Mucosa of gallbladder (tissue), 1 donor: ENCODE measurements at places on chromosomes 7 and 10. TPM values are rescaled to one million over a fixed set of nuclear protein-coding genes. Genes with fewer than 3 reads are reported as not detected.

DNA sequence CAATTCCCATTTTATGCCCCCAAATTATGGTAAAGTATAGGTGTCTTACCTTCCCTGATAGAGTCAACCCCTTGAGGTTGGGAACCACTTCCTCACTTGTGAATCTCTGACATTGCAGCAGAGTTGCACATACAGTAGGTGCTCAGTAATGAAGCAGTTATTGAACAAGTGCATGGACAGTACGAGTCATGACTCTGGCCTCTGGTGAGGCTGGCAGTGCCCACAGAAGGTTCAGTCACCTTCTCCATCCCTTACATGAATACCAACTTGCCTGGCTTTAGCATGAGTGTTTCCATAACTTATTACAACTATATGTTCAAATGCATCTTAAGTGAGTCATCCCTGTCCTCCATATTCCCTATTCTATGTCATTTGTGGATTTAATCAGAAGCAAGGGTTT is 340.0 kb downstream of the ELMO1 start:
- no peak for DNase-seq

DNA sequence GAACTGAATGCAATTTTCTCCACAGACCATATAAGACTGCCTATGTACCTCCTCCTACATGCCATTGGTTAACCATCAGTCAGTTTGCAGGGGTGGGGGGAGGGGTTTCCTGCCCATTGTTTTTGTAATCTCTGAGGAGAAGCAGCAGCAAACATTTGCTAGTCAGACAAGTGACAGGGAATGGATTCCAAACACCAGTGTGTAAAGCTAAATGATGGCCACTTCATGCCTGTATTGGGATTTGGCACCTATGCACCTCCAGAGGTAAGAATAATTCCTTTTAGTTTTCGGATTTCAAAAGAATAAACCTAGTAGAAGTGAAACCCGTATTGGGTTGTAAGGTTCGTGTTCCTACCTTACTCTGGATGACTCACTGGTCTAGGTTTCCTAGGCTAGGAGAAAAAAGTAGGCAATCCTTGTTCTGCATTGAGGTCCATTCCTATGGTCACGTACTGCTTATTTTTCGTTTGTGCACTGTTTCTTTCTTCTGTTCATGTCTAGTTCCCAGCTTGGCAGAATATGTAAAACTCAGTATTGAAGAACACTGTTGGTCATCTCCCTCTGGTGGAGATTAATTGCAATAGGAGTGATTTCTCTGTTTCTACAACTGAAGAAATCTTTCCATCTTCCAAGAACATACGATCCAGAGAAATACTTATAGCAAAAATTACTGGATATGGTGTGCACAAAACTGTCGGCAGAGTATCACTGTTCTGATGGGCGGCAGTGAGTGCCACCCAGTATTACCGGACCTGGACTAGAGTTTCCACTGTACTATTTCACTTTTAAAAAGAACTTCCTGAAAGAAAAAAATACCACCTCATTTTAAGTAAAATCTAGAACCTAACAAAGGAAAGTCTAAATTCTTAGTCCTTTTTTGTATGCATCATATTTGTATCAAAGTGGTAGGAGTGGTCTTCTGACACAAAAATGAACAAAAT is at the start of gene AKR1C3:
TSS of gene AKR1C3 (plus strand) at position 150 of the 941 bp plus-strand sequence. CDS start at position 181, 31 bp downstream.
- peak; percentile 44 for DNase-seq

KCNIP2 gene
- 2.5 TPM for total RNA-seq

GRCh38 chr7:157854066-157854891 is 517.5 kb downstream of the DNAJB6 start:
- peak; percentile 67 for DNase-seq

DNA sequence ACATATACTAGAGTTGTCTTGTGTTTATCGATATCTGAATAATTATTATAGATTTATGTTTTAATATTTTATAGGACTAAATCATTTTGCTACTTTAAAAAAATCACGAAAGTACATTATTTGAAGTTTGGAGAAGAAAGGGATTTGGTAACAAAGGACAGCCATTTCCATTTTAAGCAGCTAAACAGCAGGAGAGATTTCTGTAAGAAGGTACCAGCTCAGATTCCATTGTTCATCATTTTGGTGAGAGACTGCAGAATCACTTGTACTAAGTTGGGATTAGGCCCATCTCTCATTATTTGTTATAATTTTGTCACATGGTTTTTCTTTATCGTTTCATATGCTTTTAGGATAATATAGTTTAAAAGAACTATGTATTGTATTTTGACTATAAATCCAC is 46.7 kb downstream of the PALS2 start:
- DNase-seq, result no peak

SPOCK2 gene
- 250 TPM for total RNA-seq

NIPSNAP2 gene
- 45.3 TPM for total RNA-seq

GRCh38 chr10:122142641-122143237 is 128.4 kb upstream of the BTBD16 start:
- DNase-seq, result no peak

GRCh38 chr7:138882249-138882648 is 84.3 kb upstream of the ATP6V0A4 start:
- no peak for DNase-seq

IFIT1 gene
- 14.4 TPM for total RNA-seq

DNA sequence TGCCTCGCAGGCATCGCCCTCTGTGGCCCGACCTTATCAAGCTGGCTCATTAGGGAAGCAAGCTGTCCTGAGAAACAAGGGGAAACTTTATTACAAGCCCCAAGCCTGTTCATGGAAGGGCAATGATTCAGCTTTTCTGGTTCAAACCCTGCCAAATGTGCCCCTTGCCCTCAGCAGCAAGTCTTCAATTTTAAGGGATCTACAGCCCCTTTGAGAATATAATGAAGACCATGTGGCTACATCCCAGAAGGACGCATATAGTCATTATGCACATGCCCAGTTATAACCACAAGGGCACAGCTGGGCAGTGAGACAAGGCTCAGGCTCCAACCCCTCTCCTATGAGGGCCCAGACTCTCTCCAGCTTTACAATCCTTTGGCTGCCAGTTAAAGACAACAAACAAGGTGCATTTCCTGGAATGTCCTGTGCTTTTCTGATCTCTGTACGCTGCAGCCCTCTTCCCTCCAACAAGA is 56.7 kb downstream of the DDC start:
- no peak for DNase-seq

GRCh38 chr7:128010391-128011127 is 20.7 kb downstream of the LRRC4 start:
- no peak for DNase-seq

GRCh38 chr10:13161857-13162271 is 506 bp downstream of the MCM10 start:
- no peak for DNase-seq

ADAM22 gene
- total RNA-seq, result 1.8 TPM

- DNase-seq, result no peak
These were observed 34.1 kb downstream of the HIF1AN start for GRCh38 chr10:100569687-100570481.

GRCh38 chr7:131961054-131961680 is 404.7 kb upstream of the PODXL start:
- no peak for DNase-seq

KLHL7 gene
- 29.9 TPM for total RNA-seq

WNT8B gene
- not detected for total RNA-seq

OR2A1 gene
- not detected for total RNA-seq

NPSR1 gene
- not detected for total RNA-seq

GRCh38 chr10:75040576-75040975 is 70.9 kb upstream of the SAMD8 start:
- DNase-seq, result no peak

NXPH1 gene
- total RNA-seq, result 0.95 TPM

RARRES2 gene
- 143 TPM for total RNA-seq

DNA sequence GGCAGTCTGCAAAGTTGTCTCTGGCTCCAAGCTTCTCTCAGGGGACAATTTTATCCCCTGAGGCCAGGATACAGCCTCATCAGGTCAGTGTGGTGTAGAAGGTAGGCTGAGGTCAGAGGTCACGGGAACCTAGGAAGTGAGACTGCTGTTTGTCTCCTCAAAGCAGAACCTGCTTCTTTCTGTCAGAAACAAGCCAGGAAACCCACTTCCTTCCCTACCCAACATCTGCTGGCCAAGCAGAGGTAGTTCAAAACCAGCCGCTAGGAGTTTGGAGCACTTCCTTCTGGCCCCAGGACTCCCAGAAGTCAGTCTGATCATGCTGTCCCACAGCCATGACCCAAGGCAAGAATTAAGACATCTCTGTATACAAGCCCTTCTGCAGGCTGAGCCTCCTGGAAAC is 12.2 kb downstream of the CLRN3 start:
- peak; percentile 18 for DNase-seq

DNA sequence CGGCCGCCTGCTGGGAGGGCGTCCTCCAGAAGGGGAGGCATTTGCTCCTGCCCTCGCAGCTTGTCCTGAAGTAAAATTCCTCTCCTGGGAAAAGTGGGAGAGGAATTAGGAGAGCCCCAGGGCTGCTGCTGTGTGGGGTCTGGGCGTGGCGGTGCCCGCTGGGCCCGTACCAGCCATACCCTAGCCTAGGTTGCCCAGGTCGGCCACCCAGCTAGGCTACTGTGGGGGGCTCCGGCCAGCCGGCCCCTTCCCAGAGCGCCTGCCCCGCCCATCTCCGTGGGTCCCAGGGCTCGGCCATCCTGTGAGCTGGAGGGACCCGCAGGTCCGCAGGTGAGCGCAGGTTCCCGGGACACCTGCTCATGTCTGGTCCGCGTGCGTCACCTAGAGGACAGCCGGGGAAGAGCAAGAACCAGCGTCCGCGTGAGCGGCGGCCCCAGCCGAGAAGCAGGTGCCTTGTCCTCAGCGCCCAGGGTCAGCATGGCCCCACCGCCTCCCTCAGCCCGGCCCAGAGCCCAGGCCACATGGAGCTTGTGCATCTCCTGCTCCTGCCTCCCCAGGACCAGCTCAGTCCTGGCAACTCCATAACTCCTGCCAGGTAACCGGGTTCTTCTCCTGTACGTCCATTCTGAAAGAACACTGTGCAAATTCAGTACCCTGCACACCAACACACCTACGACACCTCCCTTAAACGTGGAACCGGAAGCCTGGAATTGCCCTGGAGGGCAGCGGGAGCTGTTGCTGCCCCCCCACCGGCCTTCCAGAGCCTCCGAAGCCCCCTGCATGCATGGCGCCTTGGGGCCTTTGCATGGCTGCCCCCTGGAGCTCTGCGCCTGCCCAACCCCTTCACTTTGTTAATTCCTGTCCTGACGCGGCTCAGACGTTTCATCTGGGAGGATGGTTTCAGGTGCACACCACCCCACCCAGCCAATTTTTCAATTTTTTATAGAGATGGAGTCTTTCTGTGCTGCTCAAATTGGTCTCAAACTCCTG is 22.8 kb upstream of the FOXL3 start:
- no peak for DNase-seq

CUZD1 gene
- 2.7 TPM for total RNA-seq

- DNase-seq, result no peak
These were observed 48.7 kb downstream of the VIPR2 start for GRCh38 chr7:159095979-159096411.

DNA sequence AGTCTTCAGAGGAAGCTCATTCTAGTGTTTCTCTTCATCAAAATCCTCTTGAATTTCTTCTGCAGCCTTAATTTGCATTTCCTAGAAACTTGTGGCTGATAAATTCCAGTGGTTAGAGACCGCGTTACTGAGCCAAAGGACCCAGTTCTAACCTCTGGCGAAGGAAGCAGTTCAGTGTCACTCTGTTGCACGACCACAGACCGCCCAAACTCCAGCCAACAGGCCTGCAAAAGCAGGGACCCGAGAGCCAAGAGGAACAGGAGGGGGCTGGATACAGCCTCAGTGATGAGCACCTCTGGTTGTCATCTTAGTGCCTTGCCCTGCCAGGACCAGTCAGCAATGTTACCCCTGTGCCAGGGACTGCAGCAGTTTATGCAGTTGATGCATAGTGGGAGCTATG is 70.0 kb downstream of the AFAP1L2 start:
- DNase-seq, result no peak

DNA sequence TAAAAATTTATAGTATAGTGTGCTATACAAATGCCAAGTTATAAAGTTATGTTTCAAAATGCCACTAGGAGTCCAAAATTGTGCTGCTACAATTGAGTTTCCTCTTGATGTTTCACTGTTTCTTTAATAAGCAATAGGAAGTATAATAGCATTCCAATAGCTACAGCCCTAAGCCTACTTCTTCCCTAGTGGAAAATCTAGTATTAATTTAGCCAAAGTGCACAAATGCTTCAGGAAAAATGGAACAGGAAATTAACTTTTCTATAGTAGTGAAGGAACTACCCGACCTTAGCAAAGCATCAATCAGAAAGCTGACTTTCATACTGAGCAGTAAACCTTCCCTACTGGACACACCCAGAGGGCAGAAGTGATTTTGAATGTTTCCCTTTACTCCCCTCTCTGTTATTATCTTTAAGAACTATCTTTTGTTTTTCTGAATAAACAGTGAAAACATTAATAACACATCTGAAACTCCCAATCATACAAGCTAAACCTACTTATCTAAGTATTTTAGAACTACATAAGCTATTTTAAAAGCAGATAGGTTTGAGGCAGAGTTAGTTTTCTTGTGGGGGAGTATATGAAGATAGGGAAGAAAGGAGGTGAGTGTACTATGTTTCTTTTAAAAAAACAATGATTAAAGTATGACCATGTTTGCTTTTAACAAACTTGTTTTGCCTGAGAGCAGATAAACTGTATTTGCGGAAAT is 13.7 kb downstream of the CPED1 start:
- no peak for DNase-seq

DNA sequence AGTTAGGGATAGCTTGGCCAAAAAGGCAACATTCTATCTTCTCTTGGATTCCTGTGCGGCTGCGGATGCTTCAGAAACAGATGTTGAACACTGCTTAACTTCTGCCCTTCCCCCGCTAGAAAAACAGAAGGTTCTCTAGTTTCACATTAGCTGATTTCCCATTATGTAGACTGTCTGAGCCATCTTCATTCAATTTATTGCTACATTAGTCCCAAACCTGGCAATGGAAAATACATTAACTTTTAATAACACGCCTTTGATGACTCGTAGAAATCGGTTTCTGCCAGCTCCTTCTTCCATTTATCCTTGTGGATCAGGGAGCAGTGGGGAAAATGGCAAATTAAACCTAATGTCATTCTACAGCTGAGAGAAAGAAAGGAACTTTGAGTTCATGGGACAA is 119.9 kb downstream of the SLC16A9 start:
- DNase-seq, result no peak
